NCI-H1694 (cell line): ENCODE measurements at places on chromosomes 5 and 9.

DNA sequence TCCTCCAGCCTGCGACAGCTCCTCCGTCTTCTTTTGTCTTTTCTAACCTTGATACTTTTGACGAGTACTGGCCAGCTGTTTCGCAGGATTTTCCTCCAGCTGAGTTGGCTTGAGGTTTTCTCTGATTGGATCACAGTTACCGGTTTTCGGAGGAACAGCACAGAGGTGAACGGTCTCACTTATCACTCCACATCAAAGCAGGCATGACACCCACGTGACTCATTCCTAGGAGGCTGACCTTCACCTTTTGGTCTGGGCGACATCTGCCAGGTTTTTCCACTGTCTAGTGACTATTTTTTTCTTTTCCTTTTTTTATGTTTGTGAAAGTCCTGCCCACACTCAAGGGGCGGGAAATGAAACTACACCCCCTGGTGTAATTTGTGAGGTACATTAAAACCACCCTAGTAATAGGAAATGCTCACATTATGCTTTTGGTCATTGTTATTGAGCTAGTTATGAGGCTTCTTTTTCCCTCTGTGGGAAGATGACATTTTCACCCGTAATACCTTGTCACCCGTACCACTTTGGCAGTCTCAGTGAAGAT lies 319.2 kb downstream of the GADD45G start:
- DNase-seq: no peak

GRCh38 chr9:14661421-14662059 lies 31.7 kb downstream of the ZDHHC21 start:
- peak; percentile 53 for DNase-seq

DNA sequence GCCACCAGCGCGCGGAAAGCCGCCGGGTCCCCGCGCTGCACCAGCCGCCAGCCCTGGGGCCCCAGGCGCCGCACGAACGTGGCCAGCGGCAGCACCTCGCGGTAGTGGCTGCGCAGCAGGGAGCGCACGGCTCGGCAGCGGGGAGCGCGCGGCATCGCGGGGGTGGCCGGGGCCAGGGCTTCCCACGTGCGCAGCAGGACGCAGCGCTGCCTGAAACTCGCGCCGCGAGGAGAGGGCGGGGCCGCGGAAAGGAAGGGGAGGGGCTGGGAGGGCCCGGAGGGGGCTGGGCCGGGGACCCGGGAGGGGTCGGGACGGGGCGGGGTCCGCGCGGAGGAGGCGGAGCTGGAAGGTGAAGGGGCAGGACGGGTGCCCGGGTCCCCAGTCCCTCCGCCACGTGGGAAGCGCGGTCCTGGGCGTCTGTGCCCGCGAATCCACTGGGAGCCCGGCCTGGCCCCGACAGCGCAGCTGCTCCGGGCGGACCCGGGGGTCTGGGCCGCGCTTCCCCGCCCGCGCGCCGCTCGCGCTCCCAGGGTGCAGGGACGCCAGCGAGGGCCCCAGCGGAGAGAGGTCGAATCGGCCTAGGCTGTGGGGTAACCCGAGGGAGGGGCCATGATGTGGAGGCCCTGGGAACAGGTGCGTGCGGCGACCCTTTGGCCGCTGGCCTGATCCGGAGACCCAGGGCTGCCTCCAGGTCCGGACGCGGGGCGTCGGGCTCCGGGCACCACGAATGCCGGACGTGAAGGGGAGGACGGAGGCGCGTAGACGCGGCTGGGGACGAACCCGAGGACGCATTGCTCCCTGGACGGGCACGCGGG lies at the start of gene TERT:
Gene TERT, minus strand, starts transcription at position 234 of the 815 bp plus-strand sequence. Its CDS starts 79 bp downstream, at position 155.
- no peak for DNase-seq

- no peak for DNase-seq
These were observed 537.6 kb downstream of the CETN3 start for GRCh38 chr5:89871906-89872305.

- DNase-seq: no peak
These were observed 78.4 kb upstream of the IL6ST start for GRCh38 chr5:56072863-56073766.

DNA sequence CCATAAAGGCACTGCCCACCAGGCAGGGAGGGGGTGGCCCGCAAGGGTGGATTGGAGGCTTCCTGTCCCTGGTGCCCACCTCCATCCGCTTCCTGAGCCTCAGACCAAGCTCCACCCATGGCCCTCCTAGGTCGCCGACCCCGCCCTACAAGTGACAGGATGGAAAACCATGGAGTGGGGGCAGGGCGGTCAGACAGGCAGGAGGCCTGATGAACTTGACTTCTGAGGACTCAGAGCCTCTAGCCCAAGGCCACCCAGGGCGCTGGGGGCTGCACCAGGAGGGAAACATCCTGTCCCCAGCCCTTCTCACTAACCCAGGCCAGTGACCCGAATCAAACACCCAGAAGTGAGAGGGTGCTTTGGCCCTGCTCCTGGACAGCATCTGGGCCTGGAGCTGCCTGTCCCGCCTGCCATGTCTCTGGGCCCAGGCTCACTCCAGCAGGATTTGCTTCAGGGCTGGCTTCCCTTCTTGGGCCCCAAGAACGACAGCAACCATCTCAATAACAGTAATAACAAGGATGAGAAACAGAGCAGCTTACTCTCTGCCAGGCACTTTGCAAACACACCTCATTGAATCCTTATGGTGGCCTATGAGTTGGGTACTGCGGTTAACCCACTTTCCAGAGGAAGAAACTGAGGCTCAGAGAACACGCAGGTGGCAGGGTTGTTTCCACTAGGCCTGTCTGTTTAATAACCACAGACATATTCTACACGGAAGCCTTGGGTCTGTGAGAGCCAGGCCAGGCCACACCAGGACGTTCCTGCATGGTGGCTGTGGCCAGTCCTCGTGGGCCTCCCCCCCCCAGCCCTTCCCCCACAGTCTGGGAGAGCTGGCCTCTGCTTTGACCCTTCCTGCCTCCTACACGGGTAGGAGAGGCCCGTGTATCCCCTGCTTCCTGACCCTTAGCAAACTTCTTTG lies 4.4 kb upstream of the ST6GALNAC6 start:
- no peak for DNase-seq

GRCh38 chr9:91500509-91501014 lies 76.9 kb upstream of the NFIL3 start:
- DNase-seq: no peak

DNA sequence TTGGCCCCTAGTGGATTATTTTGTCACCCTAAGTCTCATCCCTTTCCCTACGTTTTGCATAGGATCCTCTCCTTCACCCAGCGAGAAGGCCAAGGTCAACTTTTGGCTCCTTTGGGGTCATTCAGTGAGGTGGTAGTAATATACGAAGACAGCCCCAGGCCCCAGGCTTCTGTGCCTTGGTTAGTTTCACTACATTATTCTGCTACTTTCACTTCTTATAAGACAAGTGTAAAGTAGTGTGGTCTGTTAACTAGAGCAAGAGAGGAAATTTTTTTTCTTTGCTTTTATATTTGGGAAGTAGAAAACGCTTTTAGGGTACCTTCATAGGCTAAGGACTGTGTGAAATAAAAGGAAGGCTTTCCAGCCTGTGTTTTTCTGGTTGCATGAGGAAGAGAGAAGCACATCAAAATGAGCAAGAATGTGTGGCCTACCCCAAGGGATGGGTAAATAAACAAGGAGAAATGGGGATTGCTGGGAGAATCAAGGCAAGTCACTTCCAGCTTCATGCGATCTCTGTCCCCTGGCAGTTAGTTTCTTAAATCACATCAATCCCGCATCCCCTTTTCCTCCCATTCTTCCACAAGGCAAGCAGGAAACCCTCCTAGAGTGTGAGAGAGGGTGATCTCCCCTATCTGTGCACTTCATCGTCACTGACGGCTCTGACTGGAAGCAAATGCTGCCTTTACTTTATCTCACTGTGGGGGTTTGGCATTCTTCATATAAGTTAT lies 677.0 kb upstream of the WWC1 start:
- DNase-seq: no peak

DNA sequence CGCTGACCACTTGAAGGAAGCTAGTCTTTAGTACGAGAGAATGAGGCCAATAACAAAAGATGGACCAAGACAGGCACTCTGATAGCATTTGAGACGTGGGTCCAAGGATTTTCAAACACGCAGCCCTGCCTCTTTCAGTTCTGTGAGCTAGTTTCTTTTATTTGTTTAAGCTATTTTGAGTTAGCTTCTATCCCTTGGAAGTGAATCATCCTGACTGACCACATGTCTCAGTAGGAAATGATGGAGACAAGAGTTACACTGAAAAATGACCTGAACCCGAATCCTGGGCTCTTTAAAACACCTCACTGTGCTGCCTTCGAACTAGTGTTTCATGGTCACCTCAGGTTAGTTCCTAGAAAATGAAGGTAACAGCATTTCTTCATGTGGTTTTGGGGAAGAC lies 9.9 kb downstream of the TEK start:
- no peak for DNase-seq

GRCh38 chr9:117091529-117091928 lies 323.3 kb downstream of the ASTN2 start:
- DNase-seq: no peak

GRCh38 chr9:99361817-99362216 lies 139.7 kb downstream of the SEC61B start:
- DNase-seq: no peak

GRCh38 chr5:53464722-53465121 lies 15.7 kb upstream of the FST start:
- no peak for DNase-seq

- no peak for DNase-seq
These were observed 53.7 kb upstream of the IRX4 start for GRCh38 chr5:1936413-1936812.

DNA sequence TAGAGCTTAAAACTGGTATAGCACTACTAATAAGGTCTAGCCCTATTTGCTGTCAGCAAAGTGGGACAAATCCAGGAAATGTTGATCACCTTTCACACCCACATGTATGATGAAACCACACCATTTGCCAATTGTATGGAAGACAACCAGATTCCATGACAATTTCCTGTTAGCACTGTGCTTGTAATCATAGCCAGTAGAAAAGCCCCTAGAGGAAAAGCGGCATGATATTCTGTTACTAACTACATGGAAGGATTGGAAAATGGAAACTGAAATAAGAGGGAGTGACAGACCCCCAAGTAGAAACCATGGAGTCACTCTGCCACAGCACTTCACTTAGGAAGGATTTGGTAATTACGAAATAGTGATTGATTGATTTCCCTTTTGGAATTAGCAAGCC lies 923 bp downstream of the SPATA6L start:
- DNase-seq: no peak

GRCh38 chr9:90815944-90816357 lies 14.3 kb downstream of the SYK start:
- no peak for DNase-seq

DNA sequence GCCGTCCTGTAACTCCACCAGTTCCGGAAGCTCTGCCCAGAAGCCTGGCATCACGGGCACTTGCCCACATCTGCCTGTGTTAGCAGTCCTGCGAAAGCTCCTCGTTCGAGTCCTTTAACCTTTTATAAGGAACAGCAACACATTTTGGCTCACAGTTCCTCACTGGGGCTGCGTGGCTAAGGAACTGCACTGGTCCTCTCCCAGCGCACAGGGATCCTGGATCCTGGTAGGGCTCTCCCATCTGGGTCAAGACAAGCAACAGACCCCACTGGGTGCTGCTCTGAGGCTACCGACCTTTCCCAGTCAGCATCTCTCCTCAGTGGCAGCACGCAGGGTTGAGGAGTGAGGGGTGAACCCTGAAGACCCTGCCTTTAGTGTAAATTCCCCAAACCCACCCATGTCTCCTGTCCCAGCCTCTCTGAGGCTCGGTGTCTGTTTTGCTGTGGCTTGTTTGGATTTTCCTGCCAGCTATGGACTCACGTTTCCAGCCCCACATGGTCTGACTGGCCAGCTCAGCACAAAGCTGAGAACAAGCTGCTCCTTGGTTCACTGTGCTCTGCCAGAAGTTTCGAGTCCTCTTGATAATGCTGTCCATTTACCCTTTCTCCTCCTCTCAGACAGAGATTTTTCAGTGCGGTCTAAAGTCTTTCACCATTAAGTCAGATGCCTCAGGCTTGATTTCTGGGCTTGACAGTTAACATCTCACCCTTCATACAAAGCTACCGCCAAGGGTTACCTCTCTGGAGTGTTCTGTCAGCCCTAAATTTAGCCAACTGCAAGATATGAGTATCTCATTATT lies 80.0 kb downstream of the AK8 start:
- DNase-seq: no peak

GRCh38 chr5:155229135-155229534 lies 215.6 kb downstream of the KIF4B start:
- DNase-seq: no peak

- DNase-seq: no peak
These were observed 327.1 kb upstream of the MPDZ start for GRCh38 chr9:13606586-13606985.

- no peak for DNase-seq
These were observed 43.8 kb downstream of the WDR36 start for GRCh38 chr5:111135946-111136345.

DNA sequence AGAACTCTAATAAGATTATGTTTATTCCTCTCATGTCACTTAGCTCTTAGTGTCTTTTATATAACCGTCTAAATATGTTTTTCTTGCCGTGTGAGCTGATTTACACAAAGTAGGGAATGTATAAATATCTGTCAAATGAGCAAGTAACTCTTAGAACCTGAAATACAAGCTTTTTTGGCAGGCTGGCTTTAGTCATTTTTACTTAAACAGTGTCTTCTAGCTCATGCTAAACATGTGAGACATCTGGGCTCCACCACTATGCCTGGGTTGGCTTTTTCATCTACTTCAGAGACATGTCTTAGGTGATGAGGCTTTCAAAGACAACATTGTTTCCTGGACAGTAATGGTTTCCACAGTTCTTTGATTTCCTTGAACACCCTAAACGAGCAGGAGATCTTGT lies 137.2 kb upstream of the ZNF608 start:
- DNase-seq: no peak

DNA sequence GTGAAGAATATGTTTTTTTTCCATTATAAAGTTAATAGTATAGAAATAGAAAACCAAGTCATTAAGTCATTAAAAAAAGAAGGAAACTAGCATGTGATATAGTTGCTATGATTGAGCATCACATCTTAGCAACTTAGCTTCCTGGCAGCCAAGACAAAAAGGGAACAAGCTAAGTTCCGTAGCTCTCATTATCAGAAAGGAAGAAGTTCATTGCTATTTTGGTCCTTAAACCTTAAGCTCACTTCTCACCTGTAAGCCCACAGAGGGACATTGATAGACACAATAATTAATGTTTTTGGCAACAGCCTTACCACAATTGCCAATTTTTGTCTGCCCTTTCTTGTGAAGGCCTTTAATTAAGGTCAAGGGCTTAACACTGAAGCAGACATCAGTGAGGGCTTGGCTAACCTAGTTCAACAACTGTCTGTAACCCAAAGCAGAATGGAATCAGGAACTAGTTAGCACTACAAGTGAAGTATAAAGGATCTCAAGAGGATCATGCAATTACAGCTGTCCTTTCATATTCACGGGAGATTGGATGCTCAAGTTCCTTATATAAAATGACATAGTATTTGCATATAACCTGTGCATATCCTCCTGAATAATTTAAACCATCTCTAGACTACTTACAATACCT lies 24.0 kb upstream of the KLF4 start:
- no peak for DNase-seq

GRCh38 chr9:76637416-76637815 lies 126.8 kb upstream of the PCA3 start:
- DNase-seq: no peak

GRCh38 chr9:87661241-87661640 lies 64.7 kb upstream of the CTSL start:
- DNase-seq: no peak
